ENCODE measurements at places on chromosomes 12 and 14. TPM values are rescaled to one million over a fixed set of nuclear protein-coding genes. Genes with fewer than 3 reads are reported as not detected.

The AQP2 gene
- total RNA-seq, result not detected

The CCDC197 gene
- total RNA-seq, result not detected

The C12orf54 gene
- total RNA-seq, result not detected

The CLEC6A gene
- total RNA-seq, result not detected

The LTBR gene
- 102 TPM for total RNA-seq

The SOAT2 gene
- not detected for total RNA-seq

The KRT75 gene
- not detected for total RNA-seq

The ZNF740 gene
- 38.1 TPM for total RNA-seq

The POTEM gene
- not detected for total RNA-seq

The SLC8B1 gene
- total RNA-seq, result 29.9 TPM

The NDRG2 gene
- total RNA-seq, result not detected

The CRACR2A gene
- 15.9 TPM for total RNA-seq

The PDZRN4 gene
- not detected for total RNA-seq

The TBX5 gene
- not detected for total RNA-seq

The ASCL1 gene
- total RNA-seq, result not detected

The PRICKLE1 gene
- 69.0 TPM for total RNA-seq

The GLI1 gene
- total RNA-seq, result 1.1 TPM

The LRIG3 gene
- total RNA-seq, result 55.5 TPM
